Heart left ventricle (tissue), 16 donors: ENCODE measurements at places on chromosomes 6 and 20. TPM values are rescaled to one million over a fixed set of nuclear protein-coding genes. Genes with fewer than 3 reads are reported as not detected.

DNA sequence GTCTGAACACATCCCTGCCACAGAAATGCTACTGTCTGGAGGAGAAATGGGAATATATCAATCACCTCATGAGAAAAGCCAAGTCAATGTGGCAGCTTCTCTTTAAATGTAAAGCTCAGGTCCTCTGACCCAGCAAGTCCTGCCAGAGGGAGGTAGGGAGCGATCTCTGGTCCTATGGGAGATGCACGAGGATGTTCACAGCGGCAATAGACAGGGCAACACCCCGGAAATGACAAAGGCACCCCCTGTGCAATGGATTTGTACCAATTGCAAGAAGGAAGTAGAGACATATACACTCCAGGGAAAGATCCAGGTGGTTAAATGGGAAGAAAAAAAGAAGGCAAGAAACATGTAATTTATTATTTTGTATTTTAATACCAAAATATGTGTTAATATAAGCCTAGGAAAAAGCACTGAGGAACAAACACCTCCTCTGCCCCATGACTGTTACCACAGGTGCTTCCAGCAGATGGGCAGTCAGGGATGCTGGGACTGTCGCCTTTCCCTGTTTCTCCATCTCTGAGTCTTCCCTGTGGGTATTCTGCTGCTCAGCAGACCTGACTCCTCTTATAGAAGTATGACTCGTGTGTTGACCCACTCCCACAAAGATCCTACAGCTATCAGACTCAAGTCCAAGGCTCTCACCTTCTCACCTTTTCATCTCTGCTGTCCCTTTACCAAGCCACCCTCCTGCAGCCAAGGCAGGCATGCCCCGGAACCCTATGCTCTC, 20.8 kb downstream of the ATP9A start:
- no peak for DNase-seq

DNA sequence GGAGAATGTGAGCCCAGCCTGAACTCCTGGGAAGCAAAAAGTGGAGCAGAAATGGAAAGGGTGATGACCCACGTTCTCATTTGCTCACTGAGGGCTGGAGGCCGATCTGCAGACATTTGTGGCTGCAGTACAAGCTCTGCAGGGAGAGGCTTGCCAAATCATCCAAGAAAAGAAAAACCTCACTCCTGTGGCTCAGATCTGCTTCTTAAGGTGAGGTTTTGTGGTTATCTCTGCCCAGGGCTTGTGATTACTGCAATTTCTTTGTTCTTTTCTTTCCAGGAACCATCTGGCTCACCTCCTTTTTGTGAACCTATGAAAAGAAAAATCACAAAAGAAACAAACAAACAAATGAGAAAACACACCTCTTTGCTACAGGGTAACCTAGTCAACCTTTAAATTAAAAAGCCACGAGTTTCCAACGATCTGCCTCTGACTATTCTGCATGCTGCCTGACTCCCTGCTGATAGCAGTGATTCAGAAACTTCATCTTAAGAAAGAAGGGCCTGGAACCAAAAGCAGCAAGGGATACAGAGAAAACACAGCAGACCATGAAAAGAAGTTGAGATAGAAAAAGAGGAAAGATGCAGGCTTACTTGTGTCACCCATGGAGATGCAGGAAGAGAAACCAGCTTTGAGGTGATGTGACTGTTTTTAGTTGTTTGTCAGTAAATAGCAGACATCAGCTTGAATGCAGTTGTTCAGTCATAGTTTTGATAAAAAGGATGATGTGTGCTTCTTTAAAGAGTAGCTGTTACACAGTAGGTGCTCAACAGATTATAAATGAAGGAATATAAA, 165.1 kb downstream of the LMBRD1 start:
- DNase-seq: no peak

- DNase-seq: no peak
Observed at GRCh38 chr6:34147906-34148630, 2.2 kb upstream of the GRM4 start.

GRCh38 chr6:144216668-144217218, 66.4 kb downstream of the STX11 start:
- peak; percentile 87 for DNase-seq

- DNase-seq: no peak
Observed at GRCh38 chr6:114364301-114364700, 21.5 kb upstream of the HS3ST5 start.

GRCh38 chr20:29741894-29742698, 1515.4 kb upstream of the DEFB115 start:
- DNase-seq: no peak

DNA sequence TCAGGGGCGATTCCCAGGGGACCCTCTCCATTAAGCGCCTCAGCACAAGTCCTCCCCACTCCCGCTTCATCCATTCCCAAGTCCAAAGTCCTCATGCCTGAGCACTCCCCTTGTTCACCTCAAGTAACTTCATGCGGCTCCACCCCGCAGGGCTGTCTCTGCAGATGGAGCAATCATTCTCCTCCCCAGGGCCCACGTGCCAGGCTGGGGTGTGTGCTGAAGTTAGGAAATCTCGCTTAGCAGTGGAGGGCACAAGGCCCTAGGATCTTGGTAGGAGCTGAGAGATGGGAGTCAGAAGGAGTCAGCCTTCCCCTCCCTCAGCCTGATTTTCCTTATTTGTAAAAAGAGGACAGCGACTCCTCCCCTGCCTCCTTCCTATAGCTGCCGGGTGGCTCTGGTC, 3.5 kb downstream of the TGM3 start:
- no peak for DNase-seq

GRCh38 chr20:63117151-63117550, 98.8 kb downstream of the YTHDF1 start:
- DNase-seq: no peak

DNA sequence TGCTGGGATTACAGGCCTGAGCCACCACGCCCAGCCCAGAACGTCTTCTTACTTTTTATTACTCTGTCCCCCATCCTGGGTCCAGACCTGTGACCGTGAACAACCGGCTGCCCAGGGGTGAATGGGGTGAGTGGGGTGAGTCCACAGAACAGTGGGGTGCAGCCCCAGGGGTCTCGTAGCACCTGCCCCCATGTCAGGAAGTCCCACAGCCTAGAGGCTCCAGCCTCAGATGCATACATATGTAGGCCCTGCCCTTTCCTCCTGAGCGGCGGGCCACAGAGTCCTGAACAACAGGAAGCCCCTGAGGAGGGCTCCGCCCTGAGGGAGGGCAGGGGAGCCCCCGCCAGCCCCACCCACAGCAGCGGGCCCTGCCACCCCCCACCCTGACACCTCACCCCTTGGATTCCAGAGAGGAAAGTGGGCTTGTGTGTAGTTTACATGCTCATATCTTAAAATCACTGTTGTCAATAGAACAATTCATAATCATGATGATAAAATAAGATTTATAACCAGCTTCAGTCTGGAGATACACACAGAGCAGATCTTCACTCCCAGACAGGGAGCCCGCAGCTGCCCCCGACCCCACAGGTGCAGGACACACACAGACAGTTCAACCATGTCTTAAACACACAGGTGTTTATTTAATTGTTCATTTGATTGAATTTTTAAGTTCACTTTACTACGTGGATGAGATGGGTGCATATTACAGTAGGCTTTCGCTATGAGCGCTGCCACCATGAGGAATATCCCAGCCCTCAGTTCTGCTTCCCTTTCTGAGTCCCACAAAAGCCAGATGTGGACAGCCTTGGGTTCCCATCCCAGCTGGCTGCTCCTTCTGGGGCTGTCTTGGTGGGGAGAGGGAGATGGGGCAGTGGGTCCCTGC, 12.4 kb upstream of the GMEB2 start:
- peak; percentile 56 for DNase-seq

GRCh38 chr6:166007349-166008263, 160.0 kb downstream of the TBXT start:
- peak; percentile 68 for DNase-seq

DNA sequence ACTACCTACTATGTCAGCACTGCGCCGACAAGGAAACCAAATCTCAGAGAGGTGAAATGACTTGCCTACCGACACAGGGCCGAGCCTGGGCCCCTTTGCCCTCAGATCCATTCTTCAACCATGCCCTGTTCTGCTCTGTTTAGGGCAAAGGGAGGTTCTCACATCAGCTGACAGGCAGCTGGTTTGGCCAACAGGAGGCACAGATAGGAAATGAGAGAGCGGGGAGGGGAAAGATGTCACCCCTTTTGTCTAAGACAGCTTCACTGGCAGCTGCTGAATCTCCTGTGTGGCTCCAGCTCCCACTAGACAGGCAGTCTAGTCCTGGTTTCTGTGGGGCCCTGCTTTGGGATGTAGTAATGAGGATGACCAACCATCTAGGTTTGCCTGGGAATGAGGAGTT, 158.7 kb downstream of the TMEM200A start:
- no peak for DNase-seq

GRCh38 chr6:167979436-167980139, 17.9 kb upstream of the KIF25 start:
- DNase-seq: no peak

DNA sequence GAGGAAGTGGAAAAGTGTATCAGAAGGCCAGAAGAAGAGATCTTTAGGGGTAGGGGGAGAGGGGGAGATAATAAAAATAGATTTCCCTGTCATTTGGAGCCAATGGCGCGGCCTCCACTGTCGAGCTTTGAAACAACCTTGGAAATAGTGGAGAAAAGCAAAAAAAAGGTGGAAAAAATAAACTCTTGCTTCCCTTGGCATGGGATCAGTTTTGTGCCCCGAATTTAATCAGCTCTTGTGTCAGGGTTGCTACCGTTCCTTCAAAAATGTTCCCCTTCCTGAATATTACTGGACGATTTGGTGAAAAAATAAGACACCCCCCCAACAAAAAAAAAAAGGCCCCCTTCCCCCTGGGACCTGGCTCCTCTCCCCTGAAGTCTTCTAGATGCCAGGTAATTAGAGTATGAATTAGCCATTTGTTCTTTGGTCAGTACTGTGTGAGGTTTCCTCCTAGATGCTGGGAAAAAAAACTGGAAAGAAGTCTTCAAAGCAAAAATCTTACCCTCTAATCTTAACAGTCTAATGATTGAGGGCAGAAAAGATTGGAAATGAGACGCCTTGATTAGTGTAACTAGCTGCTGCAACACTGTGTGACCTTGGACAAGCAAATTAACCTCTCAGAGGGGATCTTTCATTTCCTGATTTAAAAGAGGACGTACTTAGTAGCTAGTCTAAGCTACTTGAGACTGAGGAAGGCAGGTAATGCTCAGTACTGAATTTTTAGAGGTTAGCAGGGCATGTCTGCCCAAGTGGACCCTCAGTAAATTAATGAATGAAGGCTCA, 872 bp upstream of the RBM39 start:
- DNase-seq: no peak

- no peak for DNase-seq
Observed at GRCh38 chr20:20525756-20526155, 157.9 kb downstream of the INSM1 start.

GRCh38 chr20:45470937-45471336, 1.4 kb downstream of the WFDC2 start:
- DNase-seq: no peak

GRCh38 chr6:168999392-168999791, 254.3 kb downstream of the THBS2 start:
- no peak for DNase-seq

DNA sequence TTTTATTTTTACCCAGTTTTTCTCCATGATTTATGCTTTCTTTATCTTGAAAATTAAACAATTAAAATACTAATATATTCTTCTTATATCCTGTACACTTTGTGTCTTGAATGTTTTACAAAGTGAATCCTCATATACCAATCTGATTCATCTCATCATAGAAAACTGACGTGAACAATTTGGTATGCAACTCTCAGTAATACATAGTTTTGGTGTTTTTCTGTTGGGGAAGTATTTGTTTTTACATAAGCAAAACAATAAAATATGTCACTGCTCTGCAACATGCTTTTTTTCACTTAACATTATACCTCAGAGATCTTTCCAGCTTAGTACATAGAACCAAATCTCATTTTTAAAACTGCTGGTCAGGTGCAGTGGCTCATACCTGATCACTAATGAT, 14.7 kb downstream of the DNAAF9 start:
- no peak for DNase-seq

DNA sequence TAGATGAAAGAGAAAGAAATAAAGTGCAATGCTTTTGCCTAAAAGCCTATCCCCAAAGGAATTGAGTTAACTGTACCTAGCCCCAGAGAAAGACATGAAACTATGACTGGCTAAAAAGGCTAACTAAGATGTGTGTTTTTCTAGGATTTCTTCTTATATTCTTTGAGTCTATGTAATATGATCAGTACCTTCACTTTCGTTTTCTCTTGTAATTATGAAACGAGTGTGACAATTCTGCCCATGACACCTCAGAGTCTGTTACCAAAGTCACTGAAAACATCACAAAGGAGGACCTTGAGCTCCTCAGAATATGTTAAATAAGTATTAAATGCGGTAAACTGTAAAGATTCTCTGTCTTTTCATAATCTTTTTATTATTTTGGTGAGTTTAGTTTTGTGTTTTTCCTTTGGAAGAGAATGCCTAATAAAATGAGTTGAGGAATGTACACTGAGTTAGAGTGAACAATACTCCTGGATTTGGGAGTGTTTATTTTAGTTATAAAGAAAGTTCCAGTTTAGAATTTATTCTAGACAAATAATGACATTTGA, 141.3 kb downstream of the FUT9 start:
- DNase-seq: no peak

DNA sequence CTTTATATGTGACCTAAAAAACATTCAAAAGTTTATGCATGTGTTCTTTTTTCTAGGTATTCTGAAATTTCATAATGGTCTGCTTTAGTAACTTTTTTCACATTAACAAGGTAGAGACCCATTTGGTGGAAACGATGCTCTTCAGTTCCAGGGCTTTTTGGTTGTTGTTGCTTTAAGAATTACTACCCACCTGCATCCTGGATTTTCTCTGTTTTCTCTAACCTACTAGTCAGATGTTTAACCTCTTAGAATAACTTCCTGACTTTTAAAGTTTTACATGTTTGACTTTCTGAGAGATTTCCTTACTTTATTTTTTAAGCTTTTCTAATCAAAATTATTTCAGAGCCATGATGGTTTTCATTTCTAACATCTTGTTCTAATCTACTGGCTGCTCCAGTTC, 14.9 kb downstream of the TULP4 start:
- DNase-seq: no peak

DNA sequence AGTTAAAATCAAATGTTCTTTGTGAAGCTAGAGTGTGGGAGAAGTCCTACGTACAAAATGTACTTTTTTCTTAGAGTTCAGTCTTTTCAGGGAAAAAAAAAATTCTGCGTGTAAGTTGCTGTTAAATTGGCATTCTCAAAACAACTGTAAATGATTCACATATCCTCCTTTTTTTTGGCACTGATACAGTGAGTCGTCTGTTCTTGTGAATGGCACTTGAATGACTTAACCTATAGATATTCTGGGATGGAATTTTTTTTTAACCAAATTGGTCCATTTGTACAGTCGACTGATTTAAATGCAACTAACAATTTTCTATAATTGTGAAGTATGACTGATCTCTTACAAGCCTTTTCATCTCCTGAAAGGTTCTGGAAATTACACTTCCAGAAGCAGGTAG, 5.5 kb upstream of the JAG1 start:
- no peak for DNase-seq

ADGRB3 gene
- polyA plus RNA-seq: 0.57 TPM

PSORS1C2 gene
- not detected for polyA plus RNA-seq

SMLR1 gene
- not detected for polyA plus RNA-seq

TMEM217 gene
- polyA plus RNA-seq: 0.73 TPM

RSPH3 gene
- polyA plus RNA-seq: 7.6 TPM

PDE10A gene
- polyA plus RNA-seq: 4.2 TPM

ZNF334 gene
- polyA plus RNA-seq: 0.95 TPM

FAM217A gene
- polyA plus RNA-seq: not detected

PDYN gene
- not detected for polyA plus RNA-seq
